B cell (primary cell): ENCODE measurements at places on chromosomes 11 and 22.
A peak's percentile ranks its signal among the peaks of the same experiment; 100 is the strongest.

DNA sequence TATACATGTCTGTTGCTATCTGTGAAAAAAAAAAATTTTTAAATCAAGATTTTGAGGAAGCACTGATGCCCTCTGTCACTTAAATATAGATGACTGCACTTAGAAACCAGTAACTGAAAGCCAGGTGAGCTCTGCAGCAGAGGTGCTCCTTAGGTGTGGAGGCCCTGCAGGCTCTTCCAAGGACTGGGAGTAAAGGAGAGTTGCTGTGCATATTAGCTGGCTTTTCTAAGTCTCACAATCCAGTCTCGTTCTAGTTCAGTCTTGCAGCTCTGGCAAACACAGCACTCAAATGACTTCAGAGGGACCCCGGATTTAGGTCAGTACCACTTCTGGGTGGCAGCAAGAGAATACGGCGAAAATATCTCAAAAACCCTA lies 61.0 kb downstream of the LARGE2 start:
- H3K27me3 ChIP-seq: no peaks in the 10 kb centered on the region
- H3K4me3 ChIP-seq: no peak overlapping the region
- peaks cover 13% of the 10 kb centered on the region for H3K36me3 ChIP-seq

- H3K27me3 ChIP-seq: no peaks in the 10 kb centered on the region
- DNase-seq: no peak
- H3K4me1 ChIP-seq: peaks cover 24% of the 10 kb centered on the region
- no peak overlapping the region for H3K4me3 ChIP-seq
- peak overlapping the region; percentile 66 for H3K27ac ChIP-seq
- H3K36me3 ChIP-seq: peaks cover 45% of the 10 kb centered on the region
Observed at GRCh38 chr22:20551805-20552442, 44.5 kb downstream of the MED15 start.

- H3K4me3 ChIP-seq: no peak overlapping the region
- H3K4me1 ChIP-seq: peaks cover 42% of the 10 kb centered on the region
- no peak for DNase-seq
Observed at GRCh38 chr22:30609260-30610185, 2.5 kb downstream of the TCN2 start.

GRCh38 chr22:19622061-19622441 lies 92.3 kb upstream of the SEPTIN5 start:
- H3K27ac ChIP-seq: peak overlapping the region; percentile 21
- peaks cover 35% of the 10 kb centered on the region for H3K4me1 ChIP-seq
- H3K27me3 ChIP-seq: peaks cover 24% of the 10 kb centered on the region
- DNase-seq: peak; percentile 82
- H3K36me3 ChIP-seq: no peaks in the 10 kb centered on the region

DNA sequence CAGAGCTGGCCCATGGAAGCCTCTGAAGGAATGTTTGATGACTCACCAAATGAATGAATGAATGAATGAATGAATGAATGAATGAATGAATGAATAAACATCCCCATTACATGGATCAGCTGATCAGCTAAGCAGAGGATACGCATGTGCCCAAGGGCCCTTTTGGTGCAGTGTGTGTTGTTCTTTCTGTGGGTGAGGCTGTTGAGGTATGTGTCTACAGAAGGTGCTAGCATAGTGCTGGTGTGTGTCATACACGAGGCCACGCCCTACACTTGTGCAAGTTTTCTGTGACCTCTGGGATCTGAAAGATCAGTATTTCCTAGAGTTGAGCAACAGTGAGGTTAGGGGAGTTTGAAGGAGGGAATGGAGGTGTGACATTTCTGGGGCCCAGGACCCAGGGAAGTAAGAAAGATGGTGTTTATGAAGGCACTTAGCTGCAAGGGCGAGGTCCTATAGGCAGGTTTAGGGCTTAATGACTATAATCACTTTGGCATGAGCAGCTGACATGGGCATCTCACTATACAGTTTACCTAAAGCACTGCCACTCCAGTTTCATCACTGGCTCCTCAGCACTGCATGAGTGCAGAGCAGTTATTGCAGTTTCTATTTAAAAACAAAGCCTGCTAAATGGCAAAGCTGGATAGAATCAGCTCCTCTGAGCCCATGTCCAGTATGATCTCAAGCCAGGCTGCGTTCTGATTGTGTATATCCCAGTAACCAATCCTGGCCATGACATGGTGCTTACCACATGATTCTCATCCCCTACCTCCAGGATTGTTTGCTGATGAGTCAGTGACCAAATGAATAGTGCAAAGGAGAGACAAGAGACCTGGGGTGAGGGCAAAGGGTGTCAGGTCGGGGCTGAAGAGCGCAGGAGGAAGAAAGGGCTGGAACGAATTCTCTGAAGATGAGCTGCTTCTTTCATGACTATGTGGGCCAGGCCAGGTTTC lies 36.4 kb upstream of the E2F8 start:
- H3K36me3 ChIP-seq: no peaks in the 10 kb centered on the region
- H3K4me3 ChIP-seq: no peak overlapping the region
- DNase-seq: no peak

DNA sequence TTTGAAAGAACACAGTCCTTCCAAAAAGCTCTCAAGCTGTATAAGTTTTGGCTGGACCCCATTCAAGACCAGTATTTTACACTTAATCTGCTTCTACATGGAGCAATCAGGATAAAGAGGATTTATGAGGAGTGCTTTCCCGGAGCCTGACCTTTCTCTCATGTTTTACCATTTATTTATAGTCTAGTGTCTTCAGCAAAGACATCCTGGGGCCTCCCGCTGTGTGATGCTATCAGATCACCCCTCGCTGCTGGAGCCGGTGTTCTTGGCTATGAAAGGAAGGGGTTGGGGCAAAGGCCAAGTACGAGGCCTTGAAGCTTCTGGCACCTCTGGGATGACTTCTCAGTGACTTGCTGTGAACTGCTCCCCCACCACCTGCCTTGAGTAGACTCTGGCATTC lies 189.6 kb downstream of the ADAMTS15 start:
- H3K27me3 ChIP-seq: no peaks in the 10 kb centered on the region
- H3K36me3 ChIP-seq: no peaks in the 10 kb centered on the region
- DNase-seq: no peak
- no peaks in the 10 kb centered on the region for H3K4me1 ChIP-seq
- no peak overlapping the region for H3K27ac ChIP-seq

- H3K27ac ChIP-seq: no peak overlapping the region
- DNase-seq: no peak
- no peaks in the 10 kb centered on the region for H3K27me3 ChIP-seq
- no peaks in the 10 kb centered on the region for H3K4me1 ChIP-seq
- no peaks in the 10 kb centered on the region for H3K36me3 ChIP-seq
Observed at GRCh38 chr11:23021287-23021863, 161.1 kb upstream of the CCDC179 start.

- peaks cover 13% of the 10 kb centered on the region for H3K4me1 ChIP-seq
- no peaks in the 10 kb centered on the region for H3K36me3 ChIP-seq
- no peak for DNase-seq
- H3K27ac ChIP-seq: no peak overlapping the region
- peaks cover 8% of the 10 kb centered on the region for H3K27me3 ChIP-seq
Observed at GRCh38 chr22:24830205-24830979, 24.4 kb downstream of the SGSM1 start.

GRCh38 chr11:131868629-131869507 lies 498.5 kb downstream of the NTM start:
- H3K27me3 ChIP-seq: no peaks in the 10 kb centered on the region
- no peak overlapping the region for H3K4me3 ChIP-seq
- DNase-seq: no peak
- H3K36me3 ChIP-seq: no peaks in the 10 kb centered on the region
- H3K4me1 ChIP-seq: no peaks in the 10 kb centered on the region

DNA sequence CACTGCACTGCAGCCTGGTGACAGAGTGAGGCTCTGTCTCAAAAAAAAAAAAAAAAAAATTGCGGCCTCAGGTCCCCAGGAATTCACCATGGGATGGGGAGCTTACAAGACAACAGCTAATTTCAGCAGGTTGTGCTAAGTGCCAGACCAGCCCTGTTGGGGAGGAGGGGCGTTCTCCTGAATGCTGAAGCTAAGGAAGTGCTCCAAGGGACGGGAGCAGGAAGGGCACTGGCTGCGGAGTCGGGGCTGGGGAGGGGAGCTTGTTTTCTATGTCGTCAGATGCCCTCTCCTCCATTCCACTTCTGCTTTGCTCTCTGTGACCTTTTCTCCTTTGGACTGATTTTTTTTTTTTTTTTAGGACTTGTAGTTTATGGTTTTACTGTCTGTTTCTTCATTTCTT lies 4.5 kb downstream of the ADAMTS15 start:
- DNase-seq: no peak
- peaks cover 29% of the 10 kb centered on the region for H3K27me3 ChIP-seq
- no peak overlapping the region for H3K27ac ChIP-seq
- no peak overlapping the region for H3K4me3 ChIP-seq
- H3K36me3 ChIP-seq: no peaks in the 10 kb centered on the region
- peaks cover 15% of the 10 kb centered on the region for H3K4me1 ChIP-seq
